Fibroblast of lung (primary cell): ENCODE measurements at places on chromosomes 5 and 9. TPM values are rescaled to one million over a fixed set of nuclear protein-coding genes. Genes with fewer than 3 reads are reported as not detected.

The PCDHGC4 gene
- 0.48 and 0.76 TPM in 2 replicates for polyA plus RNA-seq

The TAF11L10 gene
- not detected in 2 replicates for polyA plus RNA-seq

The FOXD4 gene
- polyA plus RNA-seq, result 0.03 and 0.06 TPM in 2 replicates

The SNCAIP gene
- polyA plus RNA-seq, result 1.3 and 2.4 TPM in 2 replicates

The TICAM2 gene
- 8.1 and 10.3 TPM in 2 replicates for polyA plus RNA-seq

The PTRH1 gene
- 4.9 and 9.0 TPM in 2 replicates for polyA plus RNA-seq

The CCL21 gene
- polyA plus RNA-seq, result not detected in 2 replicates

The RNF183 gene
- polyA plus RNA-seq, result not detected in 2 replicates

The LHFPL2 gene
- polyA plus RNA-seq, result 13.7 and 27.4 TPM in 2 replicates
